ENCODE measurements at places on chromosomes 16 and 17. TPM values are rescaled to one million over a fixed set of nuclear protein-coding genes. Genes with fewer than 3 reads are reported as not detected.

Gene SULT1A4
- total RNA-seq: 0.23 TPM

Gene PRDM7
- not detected for total RNA-seq

Gene TEKT5
- total RNA-seq: not detected

Gene DBNDD1
- total RNA-seq: 2.6 TPM

Gene GUCY2D
- total RNA-seq: not detected

Gene LAT
- 0.23 TPM for total RNA-seq

Gene KRTAP9-6
- not detected for total RNA-seq

Gene SOX15
- total RNA-seq: not detected

Data from smooth muscle cell of the coronary artery (primary cell).